Spleen (tissue), 13 donors: ENCODE measurements at places on chromosomes 13 and 19. TPM values are rescaled to one million over a fixed set of nuclear protein-coding genes. Genes with fewer than 3 reads are reported as not detected.

Gene SLC25A30
- 14.8 TPM for polyA plus RNA-seq

Gene CEACAM7
- not detected for polyA plus RNA-seq

Gene FCHO1
- polyA plus RNA-seq: 15.3 TPM

Gene ZNF136
- 5.5 TPM for polyA plus RNA-seq

Gene ZNF154
- 5.8 TPM for polyA plus RNA-seq

- no peak for DNase-seq
These were observed 36.7 kb downstream of the DCLK1 start for GRCh38 chr13:36094478-36094877.

DNA sequence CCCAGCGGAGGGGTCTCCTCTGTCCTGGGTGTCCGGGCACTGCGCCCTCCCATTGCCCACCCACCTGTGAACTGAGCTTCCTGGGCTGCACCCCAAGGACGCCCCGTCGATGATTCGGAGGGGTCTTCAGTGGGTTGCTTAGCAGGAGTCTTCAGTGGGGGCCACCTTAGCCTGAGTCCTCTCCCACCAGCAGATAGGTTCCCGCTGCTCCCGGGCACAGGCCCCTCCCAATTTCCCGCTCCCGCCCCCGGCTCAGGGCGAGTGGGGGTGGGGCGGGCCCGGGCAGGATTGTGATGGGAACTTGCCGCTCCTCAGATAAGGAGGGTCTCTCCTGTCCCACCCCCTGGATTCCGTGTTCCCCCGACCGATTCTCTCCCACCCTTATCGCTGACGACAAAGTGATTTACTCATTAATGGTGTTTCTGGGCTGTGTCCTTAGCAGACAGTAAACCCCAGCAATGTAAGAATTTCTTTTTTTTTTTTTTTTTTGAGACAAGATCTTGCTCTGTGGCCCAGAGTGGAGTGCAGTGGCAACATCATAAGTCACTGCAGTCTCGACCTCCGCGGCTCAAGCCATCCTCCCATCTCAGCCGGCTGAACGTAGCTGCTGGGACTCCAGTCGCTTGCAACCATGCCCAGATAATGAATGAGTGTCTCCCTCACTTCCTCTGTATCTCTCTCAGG is 655 bp upstream of the S1PR5 start:
- no peak for DNase-seq

GRCh38 chr19:7751157-7751783 is 3.9 kb upstream of the CD209 start:
- DNase-seq: no peak

- peak; percentile 95 for DNase-seq
These were observed at the start of gene SLC25A15 for GRCh38 chr13:40789275-40790153. TSS of gene SLC25A15 (plus strand) at chr13:40789611. CDS start at chr13:40793227, 3,616 bp downstream.

- DNase-seq: no peak
These were observed 1.3 kb upstream of the DOCK9 start for GRCh38 chr13:98979012-98979660.

- no peak for DNase-seq
These were observed 140.5 kb downstream of the SLC7A1 start for GRCh38 chr13:29454931-29455481.

DNA sequence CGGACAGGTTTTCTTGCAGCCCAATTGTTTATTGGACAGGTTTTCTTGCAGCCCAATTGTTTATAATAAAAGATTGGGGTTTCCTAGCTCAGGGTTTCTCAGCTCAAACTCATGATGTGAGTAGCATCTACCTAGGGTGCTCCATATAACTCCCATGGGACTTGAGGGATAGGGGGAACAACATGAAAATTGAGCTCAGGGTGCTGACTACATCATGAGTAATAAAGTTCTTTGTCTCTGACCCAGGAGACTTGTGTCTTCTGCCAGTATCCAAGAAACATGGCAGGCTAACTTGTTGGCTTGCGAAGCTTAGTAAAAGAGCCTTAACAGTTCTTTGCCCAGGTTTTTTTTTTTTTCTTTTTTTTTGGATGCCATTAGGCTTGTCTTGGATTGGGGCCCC is 59.2 kb upstream of the MYCBP2 start:
- DNase-seq: no peak

DNA sequence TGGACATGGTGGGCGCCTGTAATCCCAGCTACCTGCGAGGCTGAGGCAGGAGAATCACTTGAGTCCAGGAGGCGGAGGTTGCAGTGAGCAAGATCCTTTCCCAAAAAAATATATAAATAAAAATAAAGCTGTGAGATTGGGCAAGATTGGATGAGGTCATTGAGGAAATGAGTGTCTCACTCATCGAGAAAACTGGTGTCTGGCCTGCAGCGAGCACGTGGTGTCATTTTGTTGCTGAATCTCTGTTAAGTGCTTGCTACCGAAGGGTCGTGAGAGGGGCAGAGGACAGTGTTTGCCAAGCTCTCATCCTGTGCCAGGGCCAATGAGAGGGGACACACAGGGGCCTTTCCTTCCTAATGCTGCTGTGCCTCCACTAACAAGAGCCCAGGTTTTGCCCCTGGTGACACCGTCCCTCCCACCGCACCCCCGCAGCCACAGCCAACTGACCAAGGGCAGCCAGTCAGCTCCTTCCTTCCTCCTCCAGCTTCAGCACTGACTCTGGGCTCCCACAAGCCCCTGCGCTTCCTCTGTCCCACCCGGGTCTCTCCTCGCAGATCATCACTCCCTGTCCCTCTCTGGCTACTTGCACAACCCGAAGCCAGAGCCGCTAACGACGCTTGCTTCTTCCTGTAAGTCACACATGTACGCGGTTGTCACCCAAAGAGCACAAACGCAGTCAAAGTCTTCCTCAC is 3.2 kb downstream of the POLD1 start:
- DNase-seq: no peak

GRCh38 chr19:45439569-45440258 is 16.0 kb upstream of the ERCC1 start:
- DNase-seq: peak; percentile 96

DNA sequence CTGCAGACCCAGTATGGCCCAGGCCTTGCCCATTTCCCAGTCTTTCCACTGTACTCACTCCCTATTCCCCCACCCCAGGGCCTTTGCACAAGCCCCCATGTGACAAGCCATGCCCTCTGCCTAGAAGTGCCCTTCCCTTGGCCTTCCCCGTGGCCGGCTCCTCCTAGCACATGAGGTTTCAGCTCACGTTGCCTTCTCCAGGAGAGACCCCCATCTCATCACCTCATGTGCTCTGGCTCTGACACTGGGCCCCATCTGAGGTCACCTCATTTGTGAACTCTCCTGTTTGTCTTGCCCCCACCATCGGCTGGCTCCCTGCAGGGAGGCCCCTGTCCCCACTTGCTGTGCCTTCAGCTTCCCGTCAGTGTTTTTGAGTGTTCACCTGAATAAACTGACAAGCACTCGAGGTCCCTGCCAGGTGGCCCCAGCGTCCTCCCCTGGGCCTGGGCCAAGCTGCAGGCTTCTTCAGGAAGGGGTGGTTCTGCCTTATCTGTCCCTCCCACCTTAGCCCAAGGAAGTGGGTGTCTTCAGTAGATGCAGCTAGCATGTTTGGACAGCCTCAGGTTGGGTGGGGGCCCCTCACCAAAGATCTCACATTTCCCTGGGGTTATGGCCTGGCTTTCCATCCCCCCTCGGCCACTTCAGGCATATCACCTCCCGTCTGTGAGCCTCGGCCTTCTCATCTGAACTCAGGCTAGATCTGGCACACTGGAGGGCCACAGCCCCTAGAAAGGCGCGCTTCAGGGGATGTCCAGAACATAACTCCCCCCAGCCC is 3.8 kb upstream of the SLC25A42 start:
- DNase-seq: no peak

DNA sequence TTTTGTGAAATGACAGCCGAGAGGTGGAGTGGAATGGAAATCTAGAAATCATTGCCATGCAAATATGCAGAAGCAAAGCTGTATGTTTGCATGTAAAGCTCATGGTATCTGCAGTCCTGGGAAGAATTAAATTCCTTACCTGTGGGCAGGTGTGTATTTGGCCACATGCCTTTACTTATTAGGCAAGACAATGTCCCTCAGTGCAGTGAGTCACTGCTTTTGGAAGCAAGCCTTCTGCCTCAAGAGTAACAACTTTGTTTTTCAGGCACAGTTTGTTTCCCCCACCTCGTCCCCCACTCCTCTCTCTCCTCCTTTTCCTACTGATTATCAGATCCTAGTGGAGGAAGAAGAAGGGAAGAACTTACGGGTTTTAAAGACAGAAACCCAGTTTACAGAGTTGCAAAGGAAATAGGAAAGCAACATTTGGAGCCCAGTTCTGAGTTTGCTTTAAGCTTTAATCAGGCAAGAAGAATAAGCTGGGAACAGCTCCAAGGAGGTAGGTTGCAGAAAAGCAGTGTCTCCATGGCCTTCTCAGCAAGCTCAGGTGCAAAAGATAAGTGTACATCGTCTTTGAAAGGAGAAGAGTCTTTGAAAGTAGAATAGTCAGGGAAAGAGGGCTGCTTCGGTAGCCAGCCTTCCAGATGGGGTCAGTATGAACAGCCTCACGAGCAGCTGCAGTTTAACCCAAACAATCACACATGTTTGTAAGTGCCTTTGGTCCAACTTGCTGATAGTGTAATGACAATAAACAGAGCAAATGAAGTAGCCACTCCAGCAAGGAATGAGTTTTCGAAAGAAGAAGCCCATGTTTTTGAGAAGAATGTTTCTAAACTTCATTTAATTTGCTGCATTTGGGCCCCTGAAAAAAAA is 190.1 kb downstream of the KLF5 start:
- DNase-seq: no peak

GRCh38 chr19:33192010-33192409 is 2.1 kb upstream of the LRP3 start:
- DNase-seq: peak; percentile 38

DNA sequence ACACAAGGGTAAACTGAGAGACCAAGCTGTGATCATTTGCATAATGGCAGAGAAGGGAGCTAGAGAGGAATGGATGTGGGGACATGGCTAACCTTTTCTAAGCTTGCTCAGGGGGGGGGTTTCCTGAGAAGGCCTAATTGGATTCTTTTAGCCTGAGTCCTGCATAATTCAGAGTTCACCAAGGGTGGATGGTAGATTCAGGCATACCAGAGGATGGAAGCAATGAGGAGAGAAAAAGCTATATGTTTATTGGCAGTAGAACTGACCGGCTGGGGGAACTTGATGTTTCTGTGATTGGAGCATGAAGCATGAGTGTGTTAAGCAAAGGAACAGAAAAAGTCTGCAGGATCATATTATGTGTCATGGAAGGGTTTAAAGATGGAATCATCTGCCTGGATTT is 65.9 kb upstream of the KLF12 start:
- DNase-seq: no peak

DNA sequence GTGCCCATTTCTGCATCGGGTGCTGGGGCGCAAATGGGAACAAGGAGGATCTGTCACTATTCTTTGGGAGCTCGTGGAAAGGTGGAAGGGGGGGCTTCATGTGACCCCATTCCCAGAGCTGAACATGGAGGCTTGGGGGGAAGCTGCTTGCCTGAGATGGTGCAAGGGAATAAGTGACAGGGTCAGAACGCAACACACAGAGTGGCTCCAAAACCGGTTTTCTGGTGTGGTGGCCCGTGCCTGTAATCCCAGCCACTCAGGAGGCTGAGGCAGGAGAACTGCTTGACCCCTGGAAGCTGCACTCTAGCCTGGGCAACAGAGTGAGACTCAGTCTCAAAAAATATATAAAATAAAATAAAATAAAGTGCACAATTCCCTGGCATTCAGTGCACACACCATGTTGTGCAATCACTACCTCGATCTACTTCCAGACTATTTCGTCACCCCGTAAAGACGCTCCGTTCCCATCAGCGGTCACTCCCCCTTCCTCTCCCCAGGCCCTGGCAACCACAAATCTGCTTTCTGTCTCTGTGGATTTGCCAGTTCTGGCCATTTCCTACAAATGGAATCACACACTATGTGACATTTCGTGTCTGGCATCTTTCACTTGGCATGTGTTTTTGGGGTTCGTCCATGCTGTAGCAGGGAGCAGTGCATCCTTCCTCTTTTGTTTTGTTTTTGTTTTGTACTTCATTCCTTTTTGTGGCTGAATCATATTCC is 18.2 kb upstream of the COMP start:
- DNase-seq: no peak

DNA sequence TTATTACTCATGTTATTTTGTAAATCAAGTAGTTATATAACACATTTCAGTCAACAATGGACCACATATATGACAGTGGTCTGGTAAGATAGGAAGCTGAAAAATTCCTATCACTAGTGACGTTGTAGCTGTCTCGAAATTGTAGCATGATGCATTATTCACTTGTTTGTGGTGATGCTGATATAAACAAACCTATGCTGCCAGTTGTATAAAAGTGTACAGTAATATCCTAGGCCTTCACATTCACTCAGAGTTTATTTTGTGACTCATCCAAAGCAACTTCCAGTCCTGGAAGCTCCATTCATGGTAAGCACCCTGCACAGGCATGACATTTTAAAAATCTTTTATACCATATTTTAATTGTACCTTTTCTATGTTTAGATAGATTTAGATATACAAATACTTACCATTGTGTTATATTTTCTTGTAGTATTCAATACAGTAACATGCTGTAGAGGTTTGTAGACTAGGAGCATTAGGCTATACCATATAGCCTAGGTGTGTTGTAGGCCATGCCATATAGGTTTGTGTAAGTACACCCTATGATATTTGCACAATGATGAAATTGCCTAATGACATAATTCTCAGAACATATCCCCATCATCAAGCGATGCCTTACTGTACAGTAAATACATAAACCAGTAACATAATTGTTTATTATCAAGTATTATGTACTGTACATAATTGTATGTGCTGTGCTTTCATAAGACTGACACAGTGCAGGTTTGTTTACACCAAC is 49.3 kb downstream of the IFT88 start:
- no peak for DNase-seq

DNA sequence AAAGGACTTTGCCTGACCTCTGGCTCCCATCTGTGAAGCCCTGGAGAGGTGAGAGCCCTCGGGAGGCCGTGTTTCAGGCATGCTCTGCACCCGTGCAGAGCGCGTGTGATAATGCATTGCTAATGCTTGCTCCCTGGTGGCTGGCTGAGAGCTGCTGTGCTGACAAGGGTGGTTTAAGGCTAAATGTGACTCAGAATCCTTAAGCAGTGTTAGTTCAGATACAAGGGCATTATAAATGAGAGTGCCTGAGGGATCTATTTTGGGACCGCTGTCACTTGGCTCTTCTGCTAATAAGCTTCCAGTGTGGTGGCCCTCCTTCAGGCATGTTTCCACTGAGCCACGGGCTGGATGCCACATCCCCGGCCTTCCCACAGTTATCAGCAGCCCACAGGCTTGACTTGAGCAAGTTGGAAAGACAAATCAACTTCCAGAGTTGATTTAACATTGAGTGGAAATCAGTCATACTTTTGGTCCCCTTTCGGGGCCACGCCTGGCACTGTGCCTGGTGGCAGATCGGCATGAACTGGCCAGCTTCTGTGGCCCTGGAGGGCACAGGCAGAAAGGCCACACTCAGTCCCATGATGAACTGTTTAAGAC is 17.0 kb downstream of the ALOX5AP start:
- no peak for DNase-seq

- DNase-seq: no peak
These were observed 9.1 kb upstream of the VWA8 start for GRCh38 chr13:41970022-41970421.

DNA sequence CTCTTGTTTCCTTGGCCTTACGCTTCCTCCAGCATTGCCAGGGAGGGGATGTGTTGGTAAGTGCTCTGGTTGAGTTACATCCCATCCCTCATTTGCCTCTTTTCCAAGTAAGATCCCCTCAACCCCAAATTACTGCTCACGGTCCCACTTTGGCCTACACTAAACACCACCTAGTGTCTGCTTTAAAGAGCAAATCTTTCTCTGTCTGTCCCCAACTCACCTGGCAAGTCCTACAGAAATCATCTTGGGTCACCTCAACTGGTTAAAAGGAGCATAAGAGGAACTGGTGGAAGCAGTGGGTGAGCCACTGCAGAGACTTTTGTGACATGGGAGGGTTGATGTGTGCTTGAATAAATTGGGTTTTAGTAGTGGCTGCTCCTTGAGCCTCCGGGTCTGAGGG is 55.2 kb upstream of the SERPINE3 start:
- no peak for DNase-seq

- no peak for DNase-seq
These were observed 153.5 kb downstream of the LMO7 start for GRCh38 chr13:75789451-75790197.
